Inflammatory macrophage treated with lipopolysaccharide for 4 hours (primary cell): ENCODE measurements at places on chromosomes 1 and 21.

DNA sequence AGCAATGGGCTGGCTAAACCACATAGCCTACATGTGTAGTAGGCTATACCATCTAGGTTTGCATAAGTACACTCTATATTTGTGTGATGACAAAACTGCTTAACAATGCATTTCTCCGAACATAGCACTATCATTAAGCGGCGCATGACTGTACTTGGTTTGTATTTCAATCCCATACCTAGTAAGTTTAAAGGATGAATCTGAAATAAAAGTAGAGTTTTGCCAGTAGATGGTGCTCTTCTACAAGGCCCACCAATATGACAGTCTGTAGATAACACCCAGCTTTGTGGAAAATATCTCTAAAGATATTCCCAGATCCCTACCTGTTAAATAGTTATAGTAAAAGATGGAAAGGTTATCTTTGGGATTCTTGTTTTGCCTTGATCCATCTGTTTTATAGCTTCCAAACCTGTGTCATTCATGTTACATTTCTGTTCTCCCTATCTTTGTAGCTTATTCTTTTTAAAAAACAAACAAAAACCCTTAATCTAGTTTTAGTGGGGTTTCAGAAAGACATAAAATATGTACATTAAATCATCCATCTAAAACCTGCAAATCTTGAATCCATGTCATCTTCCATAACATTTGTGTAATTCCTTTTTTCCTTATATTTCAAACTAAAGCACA lies 33.9 kb upstream of the ASPM start:
- DNase-seq, result peak; percentile 55

- no peak for DNase-seq
Measured at GRCh38 chr1:15167386-15167785, 13.8 kb downstream of the TMEM51 start.

DNA sequence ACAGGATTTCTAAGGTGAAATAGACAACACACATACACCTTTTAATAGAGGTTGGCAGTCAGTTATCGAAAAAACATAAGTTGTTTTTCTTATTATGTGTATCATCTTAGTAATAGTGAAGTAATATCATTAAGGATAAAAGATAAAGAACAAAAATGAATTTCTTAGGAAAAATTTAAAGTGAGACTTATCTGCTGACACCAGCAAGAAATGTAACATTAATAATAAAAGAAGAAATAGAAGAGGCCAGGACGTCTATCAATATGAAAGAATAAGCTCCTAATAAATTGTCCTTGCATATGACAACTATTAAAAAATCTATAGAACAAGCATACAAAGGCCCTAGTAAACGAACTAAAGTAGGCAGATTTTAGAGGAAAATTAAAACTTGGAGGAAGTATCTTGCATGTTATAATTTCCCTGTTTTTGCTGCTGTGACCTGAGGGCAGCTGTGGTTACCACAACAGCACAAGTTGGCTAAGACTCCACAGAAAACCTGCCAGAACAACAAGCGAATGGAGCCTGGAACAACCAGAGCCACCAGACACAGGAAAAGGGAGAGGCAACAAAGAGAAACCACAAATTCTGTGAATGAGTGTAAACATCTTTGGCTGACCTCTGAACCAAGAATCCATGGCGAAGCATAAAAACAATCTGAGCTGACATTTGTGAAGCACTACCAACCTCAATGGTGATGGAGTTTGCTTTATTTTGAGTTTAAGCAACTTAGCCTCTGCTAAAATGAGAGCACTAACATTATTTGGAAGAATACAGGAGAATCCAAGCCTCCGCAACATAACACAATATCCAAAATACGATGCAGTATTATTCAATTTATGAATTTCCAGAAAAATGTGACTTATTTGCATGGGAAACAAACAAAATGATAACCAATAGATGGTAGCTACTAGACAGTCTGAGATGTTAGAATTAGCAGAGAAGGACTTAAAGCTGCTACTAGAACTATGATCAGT lies 207.5 kb downstream of the KCNT2 start:
- no peak for DNase-seq

GRCh38 chr1:35345439-35345981 lies 77.0 kb downstream of the ZMYM4 start:
- DNase-seq, result peak; percentile 89

GRCh38 chr1:53971718-53972117 lies 25.6 kb downstream of the LRRC42 start:
- no peak for DNase-seq

GRCh38 chr1:248914796-248915381 lies 8.9 kb downstream of the PGBD2 start:
- DNase-seq, result no peak

DNA sequence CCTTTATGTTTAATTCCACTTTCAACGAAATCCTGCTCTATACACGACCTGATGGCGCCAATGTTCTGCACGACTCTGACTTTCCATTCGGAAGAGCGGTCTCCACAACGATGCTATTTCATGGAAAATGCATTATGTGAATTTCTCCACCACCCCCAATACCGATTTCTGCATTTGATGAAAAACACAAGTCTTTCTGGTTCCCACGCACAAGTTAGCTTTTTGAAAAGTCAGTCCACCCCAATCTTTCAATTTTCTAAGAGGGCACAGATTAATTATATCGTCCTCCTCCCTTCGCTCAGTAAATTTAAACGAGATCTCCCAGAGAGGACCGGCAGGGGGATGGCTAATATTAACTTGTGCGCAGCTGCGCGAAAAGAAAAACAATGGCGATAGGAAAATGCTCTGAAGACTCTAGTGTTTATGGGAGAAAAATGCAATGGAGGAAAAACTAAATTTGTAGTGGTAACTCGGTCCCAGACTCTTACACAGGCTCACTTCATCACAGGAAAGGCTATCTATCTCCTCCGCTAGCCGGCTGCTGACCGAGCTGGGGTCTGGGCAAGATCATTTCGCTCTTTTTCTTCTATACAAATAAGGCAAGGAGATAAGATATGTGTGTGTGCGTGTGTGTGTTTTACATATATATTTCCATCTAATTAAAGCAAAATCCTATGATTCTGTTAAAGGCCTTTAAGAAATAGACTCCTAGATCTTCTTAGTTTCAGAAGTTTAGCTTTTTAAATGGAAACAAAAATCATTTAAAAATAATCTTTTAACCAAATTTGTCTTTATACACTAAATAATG lies 1.2 kb upstream of the LHX8 start:
- no peak for DNase-seq

- DNase-seq, result peak; percentile 48
Measured at GRCh38 chr1:18217398-18218043, 109.9 kb downstream of the IGSF21 start.

- no peak for DNase-seq
Measured at GRCh38 chr1:48841461-48841860, 64.8 kb upstream of the BEND5 start.

DNA sequence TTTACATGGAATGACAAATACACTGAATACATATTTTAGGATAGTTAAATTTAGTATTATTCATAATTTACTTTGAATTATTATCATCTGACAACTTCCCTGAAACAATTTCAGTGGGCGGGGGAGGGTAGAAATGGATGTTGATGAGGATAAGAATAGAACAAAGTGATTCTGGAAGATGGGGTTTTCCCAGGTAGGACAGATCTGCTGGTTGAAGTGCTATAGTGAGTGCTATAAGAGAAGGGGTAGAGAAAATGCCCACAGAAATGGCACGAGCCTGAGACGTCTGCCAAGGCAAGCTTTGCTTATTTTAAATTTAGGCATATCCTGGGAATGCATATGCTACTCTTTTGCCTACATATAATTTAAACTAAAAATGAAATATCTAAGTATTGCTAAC lies 3.2 kb downstream of the CFH start:
- DNase-seq, result no peak

GRCh38 chr1:91717839-91718238 lies 168.1 kb downstream of the TGFBR3 start:
- DNase-seq, result no peak

- DNase-seq, result no peak
Measured at GRCh38 chr1:37047542-37047941, 13.2 kb upstream of the GRIK3 start.

DNA sequence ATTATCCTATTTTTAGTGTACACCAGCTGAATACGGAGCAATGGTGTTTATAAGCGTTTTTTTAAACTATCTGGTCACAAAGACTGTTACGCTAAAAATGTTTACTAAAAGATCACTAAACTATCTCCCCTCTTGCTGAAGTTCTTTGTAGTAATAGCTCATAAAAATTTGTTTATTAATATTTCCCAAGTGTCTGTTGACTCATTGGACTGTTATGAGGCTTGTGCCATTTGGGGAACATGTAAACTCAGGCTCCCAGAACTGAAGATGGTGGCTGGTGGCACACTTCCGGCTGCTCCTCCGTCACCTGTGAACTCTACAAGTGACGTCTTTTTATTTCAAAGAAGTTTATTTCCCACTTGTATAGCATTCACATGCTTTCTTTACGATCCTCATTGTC lies 46.3 kb downstream of the AIDA start:
- DNase-seq, result no peak

GRCh38 chr1:184297244-184297750 lies 89.5 kb upstream of the C1orf21 start:
- DNase-seq, result no peak

DNA sequence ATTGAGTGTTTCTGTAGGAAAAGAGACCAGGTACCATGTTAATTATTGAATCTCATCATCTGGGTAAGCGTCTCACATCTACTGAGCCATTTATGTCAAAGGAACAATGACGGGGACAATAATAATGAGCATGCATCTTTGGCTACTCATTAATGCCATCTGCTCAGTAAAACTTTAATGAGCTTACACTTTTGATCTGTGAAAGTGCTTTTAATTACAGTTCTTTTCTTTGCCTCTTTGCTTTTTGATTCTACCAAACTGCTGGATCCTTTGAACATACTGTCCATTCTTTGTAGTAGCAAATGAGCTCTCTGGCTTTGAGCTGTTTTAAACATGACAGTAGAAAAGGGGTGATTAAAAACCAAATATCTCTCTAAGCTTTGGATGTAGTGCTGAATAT lies 181.2 kb upstream of the IVNS1ABP start:
- DNase-seq, result no peak

DNA sequence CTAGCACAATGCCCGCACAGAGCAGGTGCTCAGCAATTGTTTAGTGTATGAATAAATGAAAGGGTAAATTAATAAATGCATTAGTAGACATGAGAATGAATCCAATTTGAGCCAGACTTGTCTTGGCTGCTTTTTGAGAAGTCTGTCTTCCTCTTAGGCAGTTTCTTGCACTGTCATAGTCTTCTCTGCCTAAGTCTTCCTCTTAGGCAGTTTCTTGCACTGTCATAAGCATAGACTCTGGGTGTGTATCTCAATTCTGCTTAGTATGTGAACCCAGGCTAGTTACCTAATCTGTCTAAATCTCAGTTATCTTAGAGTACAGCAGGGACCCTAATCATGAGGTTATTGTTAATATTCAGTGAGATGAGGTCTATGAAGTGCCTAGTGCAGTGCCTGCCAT lies 27.2 kb downstream of the NHLH2 start:
- peak; percentile 59 for DNase-seq

DNA sequence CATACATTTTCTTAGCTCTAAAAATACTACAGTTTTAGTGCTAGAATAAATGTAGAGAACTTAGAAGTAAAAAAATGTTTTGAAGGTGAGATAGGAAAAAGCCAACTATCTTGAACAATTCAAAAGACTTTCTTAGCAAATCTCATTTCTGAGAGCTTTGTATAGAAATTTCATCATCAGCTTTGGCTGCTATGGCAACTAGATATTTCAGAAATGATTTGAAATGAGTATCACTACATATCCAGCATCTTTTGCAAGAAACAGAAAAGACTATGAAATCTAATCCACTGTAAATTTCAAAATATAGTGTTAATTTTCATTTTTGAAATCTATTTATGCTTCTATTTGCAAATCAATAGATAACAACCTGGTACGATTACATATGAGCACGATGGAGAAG lies 57.7 kb downstream of the RGS7 start:
- DNase-seq, result no peak

DNA sequence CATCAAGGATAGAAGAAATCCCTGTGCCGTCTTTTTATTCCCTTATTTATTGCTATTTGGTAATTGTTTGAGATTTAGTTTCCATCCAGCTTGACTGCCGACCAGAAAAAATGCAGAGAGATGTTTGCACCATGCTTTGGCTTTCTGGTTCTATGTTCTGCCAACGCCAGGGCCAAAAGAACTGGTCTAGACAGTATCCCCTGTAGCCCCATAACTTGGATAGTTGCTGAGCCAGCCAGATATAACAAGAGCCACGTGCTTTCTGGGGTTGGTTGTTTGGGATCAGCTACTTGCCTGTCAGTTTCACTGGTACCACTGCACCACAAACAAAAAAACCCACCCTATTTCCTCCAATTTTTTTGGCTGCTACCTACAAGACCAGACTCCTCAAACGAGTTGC lies 99.0 kb downstream of the TGFB2 start:
- DNase-seq, result no peak

DNA sequence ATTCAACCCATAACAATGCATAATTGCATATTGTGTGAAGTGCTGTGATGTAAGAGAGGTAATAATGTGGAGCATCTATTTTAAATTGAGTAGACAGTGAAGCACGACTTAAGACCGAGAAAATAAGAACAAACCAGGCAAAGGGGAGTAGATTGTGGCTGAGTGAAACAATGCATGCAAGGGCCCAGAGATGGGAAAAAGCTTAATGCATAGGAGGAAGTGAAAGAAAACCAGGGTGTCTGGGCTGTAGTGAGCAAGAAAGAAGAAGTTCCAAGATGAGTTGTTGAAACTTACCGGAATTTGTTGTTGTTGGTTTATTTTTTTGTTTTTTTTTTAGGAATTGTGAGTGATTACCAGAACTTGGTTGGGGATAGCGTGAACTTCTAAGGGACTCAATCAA lies 104.7 kb downstream of the SNX7 start:
- peak; percentile 70 for DNase-seq

GRCh38 chr1:97365026-97365425 lies 555.8 kb downstream of the DPYD start:
- DNase-seq, result no peak

- DNase-seq, result peak; percentile 61
Measured at GRCh38 chr1:172874950-172875349, 175.8 kb downstream of the TNFSF18 start.

- DNase-seq, result no peak
Measured at GRCh38 chr1:110176299-110176956, 26.1 kb downstream of the SLC6A17 start.

- no peak for DNase-seq
Measured at GRCh38 chr1:214974002-214974401, 108.5 kb upstream of the KCNK2 start.

DNA sequence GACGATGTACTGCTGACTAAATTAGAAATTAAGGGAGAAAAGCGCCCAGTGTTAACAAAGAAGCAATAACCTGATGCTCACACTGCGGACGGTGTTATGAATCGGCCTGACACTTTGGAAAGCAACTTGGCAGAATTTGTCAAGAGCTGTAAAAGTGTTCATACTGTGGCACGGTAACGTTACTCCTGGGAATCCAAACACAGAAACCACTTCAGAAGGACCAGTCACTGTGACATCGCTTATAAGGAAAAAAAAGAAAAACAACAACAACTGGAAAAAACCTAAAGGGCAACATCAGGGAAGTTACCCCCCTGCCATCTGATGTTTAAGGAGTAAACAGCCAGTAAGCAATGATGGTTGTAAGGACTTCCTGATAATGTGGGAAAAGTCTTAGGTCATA lies 27.7 kb downstream of the CAPZB start:
- DNase-seq, result peak; percentile 63

GRCh38 chr1:226411619-226412018 lies 3.7 kb upstream of the PARP1 start:
- no peak for DNase-seq
